Effector CD4-positive, alpha-beta T cell (primary cell): ENCODE measurements at places on chromosomes 5 and 9.

DNA sequence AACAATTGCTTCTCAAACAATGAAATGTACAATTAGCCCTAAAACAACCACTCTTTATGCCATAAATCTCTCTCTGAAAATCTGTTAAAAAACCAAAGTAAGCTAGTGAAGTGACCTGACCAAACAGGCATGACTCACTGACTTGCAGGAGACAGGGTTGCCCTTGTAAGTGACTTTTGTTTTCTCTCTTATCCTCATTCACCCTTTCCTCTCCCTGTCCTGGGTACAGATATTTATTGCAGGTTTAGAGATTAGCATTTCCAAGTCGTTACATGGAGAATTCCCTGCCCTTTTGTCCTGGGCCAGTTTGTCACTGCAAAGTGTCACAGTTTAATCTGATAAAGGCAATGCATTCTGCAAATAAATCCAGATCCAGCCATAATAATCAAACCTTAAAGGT, 484.2 kb downstream of the IRX1 start:
- DNase-seq, result no peak

- DNase-seq, result no peak
These were observed 105.1 kb downstream of the DEPDC1B start for GRCh38 chr5:60594715-60595477.

GRCh38 chr5:39854771-39855410, 430.1 kb upstream of the DAB2 start:
- DNase-seq, result no peak

- no peak for DNase-seq
These were observed 138.4 kb upstream of the ABCA1 start for GRCh38 chr9:105066275-105066865.

DNA sequence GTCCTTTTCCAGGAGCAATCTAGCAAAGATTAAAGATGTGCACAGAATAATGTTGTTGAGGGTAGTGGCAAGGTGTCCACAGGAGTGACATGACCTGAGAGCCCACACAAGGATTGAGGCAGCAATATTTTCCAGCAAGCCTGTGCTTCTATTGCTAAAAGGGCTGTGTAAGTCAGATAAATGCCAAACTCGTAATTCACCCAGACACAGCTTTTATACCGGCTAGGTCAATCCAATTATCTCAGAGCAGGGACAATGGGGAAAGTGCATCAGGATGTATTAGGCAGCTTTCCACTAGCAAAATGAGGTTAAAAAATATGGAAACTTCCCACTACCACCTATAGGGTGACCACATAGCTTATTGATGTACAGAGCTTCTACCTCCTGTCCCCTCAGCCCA, 34.8 kb upstream of the RAB3C start:
- DNase-seq, result no peak

DNA sequence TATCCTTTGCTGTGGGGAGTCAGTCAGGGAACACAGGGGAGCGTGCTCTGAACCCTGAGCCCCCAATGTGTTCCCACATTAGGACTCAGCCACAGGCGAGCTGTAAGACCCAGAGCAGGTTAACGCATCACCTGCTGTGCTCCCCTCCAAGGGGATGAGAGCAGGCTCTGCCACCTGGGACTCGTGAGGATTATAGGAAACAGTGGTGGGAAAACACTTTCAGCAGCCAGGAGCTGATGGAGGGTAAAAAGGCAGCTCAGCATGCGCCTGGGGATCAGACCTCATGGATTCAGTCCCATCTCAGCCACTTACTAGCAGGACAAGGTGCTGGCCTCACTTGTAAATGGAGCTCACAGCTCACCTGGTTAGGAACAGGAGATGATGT, 9.2 kb downstream of the JADE2 start:
- no peak for DNase-seq

DNA sequence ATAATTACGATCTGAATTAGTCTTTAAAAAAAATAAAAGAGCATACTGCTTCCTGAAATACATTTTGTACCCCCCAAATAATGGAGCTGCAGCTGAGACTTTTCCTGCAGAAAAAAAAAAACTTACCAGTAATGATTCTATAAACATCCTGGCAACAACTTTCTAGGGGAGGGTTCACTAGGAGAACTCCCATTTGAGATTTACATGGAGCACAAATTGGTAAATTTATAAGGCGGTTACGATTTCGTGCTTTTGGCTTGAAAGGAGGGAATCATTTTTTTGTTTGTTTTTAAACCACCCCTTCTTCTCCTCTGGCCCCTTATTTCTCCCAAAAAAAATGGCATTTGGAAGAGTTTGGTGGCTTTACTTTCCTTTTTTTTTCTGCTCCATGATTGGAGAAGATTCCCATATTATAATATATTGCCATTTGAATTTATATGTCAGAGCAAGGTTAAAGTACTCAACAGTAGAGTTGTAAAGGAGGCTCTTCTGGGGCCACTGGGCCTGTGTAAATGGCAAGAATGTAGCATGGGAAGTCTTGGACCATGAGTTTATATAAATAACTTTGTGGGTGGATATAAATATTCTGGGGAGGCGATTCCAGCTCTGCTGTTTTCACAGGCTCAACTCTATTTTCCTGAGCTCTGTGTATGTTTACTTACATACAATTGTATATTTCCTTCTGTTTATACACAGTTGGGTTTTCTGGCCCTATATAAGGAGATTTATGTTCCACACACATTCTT, 159.9 kb downstream of the CSNK1G3 start:
- no peak for DNase-seq

GRCh38 chr5:159340511-159340910, 10.2 kb upstream of the IL12B start:
- DNase-seq, result no peak
